ENCODE measurements at places on chromosomes 2 and 18. TPM values are rescaled to one million over a fixed set of nuclear protein-coding genes. Genes with fewer than 3 reads are reported as not detected.
A peak's percentile ranks its signal among the peaks of the same experiment; 100 is the strongest.

DNMT3A gene
- 24.0 TPM for total RNA-seq

GRCh38 chr2:223847410-223847809, 10.0 kb upstream of the AP1S3 start:
- no peak for DNase-seq
- H3K4me1 ChIP-seq: no peaks in the 10 kb centered on the region
- H3K27me3 ChIP-seq: no peaks in the 10 kb centered on the region
- H3K36me3 ChIP-seq: no peaks in the 10 kb centered on the region

GRCh38 chr2:195535911-195536522, 121.0 kb upstream of the SLC39A10 start:
- H3K4me3 ChIP-seq: no peak overlapping the region
- H3K4me1 ChIP-seq: no peaks in the 10 kb centered on the region
- no peak overlapping the region for H3K27ac ChIP-seq
- no peak for DNase-seq

TRIM43 gene
- total RNA-seq: not detected

GRCh38 chr2:232387451-232388171, 9.1 kb downstream of the ALPP start:
- H3K27ac ChIP-seq: no peak overlapping the region
- H3K4me1 ChIP-seq: peaks cover 4% of the 10 kb centered on the region
- H3K36me3 ChIP-seq: no peaks in the 10 kb centered on the region

DNA sequence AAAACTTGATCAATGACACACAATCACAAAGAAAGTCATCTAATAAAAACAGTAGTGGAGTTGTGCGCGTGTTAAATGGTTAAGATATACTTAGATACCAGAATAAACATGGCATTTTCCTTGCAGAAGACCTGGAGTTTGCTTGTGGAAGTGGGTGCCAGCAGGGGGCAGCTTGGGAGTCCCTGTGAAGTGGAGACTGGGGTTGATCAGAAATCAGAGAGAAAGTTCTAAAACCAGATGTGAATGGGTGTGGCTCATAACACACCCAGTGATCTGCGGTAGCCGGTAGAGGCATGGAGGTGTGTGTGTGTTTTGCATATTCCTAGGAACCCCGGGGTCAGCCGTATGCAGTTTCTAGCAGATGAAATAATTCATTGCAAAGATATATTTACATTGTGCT, 300.1 kb upstream of the TRIB2 start:
- no peaks in the 10 kb centered on the region for H3K27me3 ChIP-seq
- peak; percentile 53 for DNase-seq
- H3K4me3 ChIP-seq: no peak overlapping the region
- H3K4me1 ChIP-seq: peaks cover 16% of the 10 kb centered on the region
- no peak overlapping the region for H3K27ac ChIP-seq

VWC2L gene
- not detected for total RNA-seq

DNA sequence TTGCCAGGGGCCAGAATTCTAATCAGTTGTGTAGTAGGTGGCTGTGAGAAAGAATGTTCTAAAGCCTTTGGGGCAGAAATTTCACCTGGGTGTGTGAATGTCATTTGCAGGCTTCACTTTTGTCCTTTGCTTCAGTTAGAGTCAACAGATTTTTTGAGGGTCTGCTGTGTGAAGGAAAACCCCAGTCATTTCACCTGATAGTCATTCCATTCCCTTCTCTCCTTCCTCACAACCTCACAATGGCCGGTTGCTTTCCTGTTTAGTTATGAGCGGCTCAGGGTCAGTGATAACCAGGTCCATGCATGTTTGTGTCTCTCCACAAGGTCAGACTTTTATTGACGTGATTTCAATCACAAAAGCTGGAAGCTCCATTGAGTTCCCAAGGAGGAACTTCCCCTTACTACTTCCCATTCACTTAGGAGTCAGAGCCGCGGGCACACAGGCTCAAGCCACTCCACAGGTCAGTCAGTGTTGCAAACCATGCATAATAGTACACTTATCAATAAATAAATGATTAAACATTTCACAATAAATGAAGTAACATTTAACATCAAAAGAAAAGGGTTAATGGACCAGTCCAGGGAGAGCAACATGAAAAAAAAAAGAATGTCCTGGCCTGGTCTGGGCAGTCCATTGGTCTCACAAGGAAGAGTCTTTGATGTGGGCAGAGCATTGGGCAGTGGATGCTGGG, 74.3 kb downstream of the NPAS2 start:
- no peak overlapping the region for H3K27ac ChIP-seq
- no peaks in the 10 kb centered on the region for H3K4me1 ChIP-seq
- no peaks in the 10 kb centered on the region for H3K27me3 ChIP-seq

- DNase-seq: no peak
- no peak overlapping the region for H3K27ac ChIP-seq
- H3K36me3 ChIP-seq: no peaks in the 10 kb centered on the region
- H3K4me3 ChIP-seq: no peak overlapping the region
- H3K27me3 ChIP-seq: no peaks in the 10 kb centered on the region
Observed at GRCh38 chr2:66478731-66479316, 43.9 kb downstream of the MEIS1 start.

GRCh38 chr2:206054952-206055351, 31.0 kb downstream of the INO80D start:
- no peaks in the 10 kb centered on the region for H3K36me3 ChIP-seq
- no peak overlapping the region for H3K4me3 ChIP-seq
- DNase-seq: no peak
- H3K4me1 ChIP-seq: no peaks in the 10 kb centered on the region

SNTG2 gene
- 44.6 TPM for total RNA-seq
